COLO829 (cell line): ENCODE measurements at places on chromosomes 5 and 9.
A peak's percentile ranks its signal among the peaks of the same experiment; 100 is the strongest.

- no peak for DNase-seq
Measured at GRCh38 chr5:9558319-9558965, 12.6 kb upstream of the SEMA5A start.

- no peak for DNase-seq
Measured at GRCh38 chr9:90408659-90409058, 234.0 kb downstream of the DIRAS2 start.

DNA sequence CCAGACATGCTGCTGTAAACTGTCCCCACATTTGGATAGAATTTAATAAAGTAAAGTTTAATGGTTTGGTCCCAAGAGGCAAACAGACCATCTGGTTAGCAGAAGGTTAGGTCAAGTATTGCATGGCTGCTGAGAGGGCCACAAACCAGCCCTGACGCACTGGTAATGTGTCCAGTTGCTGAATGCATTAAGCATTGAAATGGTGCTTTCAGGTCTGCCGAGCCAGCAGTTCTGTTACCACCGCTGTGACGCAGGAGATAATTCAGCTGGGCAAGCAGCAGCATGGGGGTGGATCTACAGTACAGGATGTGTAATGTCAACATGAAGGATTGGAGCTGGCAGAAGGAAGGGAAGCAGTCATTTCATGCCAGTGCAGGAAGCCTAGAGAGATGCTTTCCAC is 16.0 kb downstream of the ZNF462 start:
- DNase-seq, result no peak

DNA sequence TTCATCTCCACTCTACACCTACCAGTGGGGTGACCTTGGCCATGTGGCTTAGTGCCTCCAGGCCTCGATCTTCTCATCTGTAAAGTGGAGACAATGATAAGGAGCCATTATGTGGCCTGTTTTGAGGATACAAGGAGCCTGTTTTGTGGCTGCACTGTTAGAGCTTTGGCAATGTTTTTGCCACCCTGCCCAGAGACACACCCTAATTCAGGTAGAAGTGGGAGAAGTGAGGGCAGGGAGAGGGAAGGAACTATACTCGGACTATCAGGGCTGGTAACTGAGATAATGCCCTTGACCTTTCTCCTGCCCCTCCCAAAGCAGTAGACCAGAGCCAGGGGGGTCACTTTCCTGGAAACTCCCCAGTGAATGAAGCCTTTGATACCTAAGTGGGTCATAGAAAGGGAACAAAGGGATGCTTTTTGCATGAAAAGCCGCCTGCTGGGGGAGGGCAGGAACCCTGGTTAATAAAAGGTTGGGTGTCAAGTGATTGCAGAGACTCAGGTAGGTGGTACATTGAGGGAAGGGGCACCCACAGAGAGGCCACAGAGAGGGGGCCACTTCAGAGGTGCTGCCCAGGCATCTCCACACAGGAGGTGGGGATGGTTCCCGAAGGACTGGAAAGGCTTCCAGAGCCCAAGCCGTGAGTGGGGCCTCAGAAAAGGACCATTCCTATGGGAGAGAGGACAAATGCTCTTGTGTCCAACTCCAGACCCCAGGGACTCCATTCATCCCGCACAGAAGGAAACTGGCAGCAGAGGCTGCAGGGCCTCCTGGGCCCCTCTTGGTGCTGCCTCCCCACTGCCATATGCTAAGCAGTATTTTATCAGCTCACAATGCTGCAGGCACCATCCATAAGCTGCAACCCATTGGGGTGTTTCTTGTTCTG is 42.3 kb upstream of the VDAC1 start:
- DNase-seq, result peak; percentile 85

- no peak for DNase-seq
Measured at GRCh38 chr9:110996436-110997220, 41.6 kb downstream of the LPAR1 start.

DNA sequence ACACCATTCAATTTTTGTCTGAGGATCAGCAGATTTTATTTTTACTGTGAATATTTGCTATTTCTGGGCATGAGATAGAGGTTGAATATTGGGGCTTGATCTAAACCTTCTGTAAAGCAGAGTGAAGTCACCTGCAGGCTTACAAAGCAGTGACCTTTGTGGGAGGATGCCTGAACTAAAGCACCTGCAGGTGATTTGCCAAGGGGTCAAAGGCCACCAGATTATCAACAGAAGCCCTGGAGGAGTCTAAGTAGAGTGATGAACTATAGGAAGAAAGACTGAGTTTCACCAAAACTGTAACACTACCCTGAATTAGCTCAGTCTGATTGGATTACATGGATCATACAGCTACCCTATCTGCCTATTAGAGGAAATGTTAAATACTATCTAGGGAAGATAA is 144.3 kb upstream of the PRLR start:
- no peak for DNase-seq

DNA sequence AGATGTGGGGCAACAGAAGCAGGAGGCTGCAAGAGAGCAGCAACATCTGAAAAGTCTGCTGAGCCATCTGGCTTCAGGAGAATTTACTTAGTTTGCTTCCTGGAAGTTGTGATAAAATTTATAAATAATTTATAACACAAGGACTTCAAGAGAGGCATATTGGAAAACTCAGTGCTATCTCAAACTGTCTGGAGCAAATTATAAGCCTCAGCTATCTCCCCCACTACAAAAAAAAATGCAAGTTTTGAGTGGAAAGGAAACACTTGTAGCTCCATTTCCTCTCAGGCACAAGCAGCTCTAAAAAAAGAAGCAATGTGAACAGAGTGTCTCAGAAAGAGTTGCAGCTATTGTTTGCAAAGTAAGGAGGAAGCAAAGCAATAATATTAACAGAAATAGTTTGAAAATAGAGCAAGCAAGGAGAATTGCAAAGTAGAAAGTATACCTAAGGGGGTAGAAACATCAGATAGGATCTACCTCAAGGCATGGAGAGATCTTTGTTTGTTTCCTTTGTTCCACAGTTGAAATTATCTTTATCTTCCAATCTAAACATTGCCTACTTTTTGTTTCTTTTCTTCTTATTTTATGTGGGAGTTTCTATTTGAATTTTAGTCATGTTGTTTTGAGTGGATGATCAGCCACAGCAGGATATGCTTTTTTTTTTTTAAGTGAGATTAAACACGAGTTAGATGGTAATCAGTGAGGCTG is 55.9 kb upstream of the IL6ST start:
- no peak for DNase-seq

- DNase-seq, result no peak
Measured at GRCh38 chr5:353612-354580, 32.4 kb downstream of the AHRR start.

- DNase-seq, result peak; percentile 25
Measured at GRCh38 chr5:57695179-57695578, 212.6 kb upstream of the ACTBL2 start.

DNA sequence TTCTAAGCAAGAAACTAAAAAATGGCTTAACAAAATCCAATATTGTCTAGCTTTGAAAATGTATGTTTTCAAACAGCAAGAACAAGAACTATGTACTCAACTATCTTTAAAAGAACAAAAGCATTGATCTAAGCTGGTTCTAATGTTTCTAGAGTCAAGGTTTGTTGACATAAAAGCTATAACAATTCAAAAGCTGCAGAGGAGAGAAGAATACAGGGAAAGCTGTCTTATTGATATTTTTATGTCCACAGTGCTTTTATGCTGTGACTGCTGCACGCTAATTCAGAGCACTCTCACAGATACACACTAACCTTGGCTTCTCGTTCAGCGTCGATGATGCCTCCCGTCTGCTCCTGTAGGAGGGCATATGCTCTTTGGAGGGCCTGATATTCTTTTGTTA is 129.5 kb upstream of the DPYSL3 start:
- DNase-seq, result no peak

GRCh38 chr5:169404223-169404622 is 103.3 kb upstream of the SLIT3 start:
- no peak for DNase-seq

DNA sequence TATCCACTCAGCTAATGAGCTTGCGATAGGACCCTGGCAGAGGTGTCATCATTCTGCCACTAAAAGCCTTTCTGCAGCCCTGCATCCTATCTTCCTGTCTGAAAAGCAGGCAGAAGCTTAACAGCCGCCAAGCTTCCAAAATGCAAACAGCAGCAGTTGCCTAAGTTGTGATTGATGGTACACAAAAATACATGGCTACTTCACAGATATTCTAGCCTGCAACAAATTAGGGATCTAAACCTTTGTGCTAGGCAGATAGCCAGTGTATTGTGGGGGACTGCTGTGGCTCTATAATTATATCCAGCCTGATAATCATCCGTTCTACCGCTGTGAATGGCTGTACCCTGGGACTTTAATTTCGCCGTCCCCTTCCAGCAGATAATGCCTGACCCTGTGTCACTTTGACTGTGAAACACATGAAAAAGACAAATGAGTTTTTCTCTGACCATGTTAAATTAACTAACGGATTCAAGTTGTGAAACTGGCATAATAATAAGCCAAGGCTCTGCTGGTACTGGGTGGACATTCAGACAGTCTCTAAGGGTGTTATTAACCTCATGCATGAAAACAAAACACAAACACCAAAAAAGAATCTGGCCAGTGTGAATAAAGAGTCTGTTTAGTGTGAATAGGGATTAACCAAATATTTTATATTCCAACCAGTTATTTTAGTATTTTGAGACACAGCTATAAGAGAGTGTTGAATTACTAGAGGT is 45.9 kb downstream of the SEMA6A start:
- DNase-seq, result no peak

- DNase-seq, result no peak
Measured at GRCh38 chr9:4389003-4389402, 89.1 kb upstream of the GLIS3 start.

GRCh38 chr5:72234265-72234700 is 85.8 kb downstream of the MRPS27 start:
- DNase-seq, result no peak

DNA sequence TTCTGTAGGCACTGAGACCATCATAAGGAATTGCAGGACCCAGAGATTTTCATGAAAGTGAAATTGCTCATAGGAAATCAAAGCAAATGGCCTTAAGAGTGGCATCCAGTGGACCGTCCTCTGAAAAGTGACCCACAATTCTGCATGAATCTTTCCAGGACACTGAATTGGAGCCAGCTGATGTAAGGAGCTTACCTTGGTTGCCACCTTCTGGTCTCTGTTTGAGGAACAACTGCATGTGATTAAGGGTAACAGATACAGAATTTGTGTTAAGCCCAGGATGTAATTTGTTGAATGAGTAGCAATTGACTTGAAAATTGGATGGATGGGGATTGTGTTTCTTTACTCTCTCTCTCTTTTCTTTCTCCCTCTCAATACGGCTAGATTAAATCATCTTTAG is 49.9 kb upstream of the GAS1 start:
- no peak for DNase-seq

- peak; percentile 94 for DNase-seq
Measured at GRCh38 chr9:136543830-136544547, 1.9 kb downstream of the NOTCH1 start.

- no peak for DNase-seq
Measured at GRCh38 chr5:962801-963200, 45.8 kb upstream of the NKD2 start.

- no peak for DNase-seq
Measured at GRCh38 chr5:178465228-178465860, 124.8 kb downstream of the COL23A1 start.

DNA sequence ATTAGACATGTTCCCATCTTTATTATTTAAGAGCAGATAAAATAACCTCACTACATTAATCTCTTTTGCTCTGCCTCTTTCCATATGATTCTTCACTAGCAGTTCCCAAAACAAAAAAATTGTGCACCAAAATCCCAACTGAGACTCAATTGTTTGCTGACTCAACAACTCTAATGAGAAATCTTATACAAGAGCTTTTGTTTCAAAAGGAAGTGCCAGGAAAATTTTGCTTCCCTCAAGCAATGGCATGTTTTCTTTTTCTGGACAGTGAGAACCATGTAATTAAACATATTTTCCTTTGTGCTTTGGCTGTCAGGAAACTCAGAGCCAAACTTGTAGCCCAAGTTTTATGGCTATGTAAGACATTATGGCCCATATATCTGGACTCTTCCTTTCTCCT is 62.0 kb downstream of the TMC1 start:
- peak; percentile 46 for DNase-seq

DNA sequence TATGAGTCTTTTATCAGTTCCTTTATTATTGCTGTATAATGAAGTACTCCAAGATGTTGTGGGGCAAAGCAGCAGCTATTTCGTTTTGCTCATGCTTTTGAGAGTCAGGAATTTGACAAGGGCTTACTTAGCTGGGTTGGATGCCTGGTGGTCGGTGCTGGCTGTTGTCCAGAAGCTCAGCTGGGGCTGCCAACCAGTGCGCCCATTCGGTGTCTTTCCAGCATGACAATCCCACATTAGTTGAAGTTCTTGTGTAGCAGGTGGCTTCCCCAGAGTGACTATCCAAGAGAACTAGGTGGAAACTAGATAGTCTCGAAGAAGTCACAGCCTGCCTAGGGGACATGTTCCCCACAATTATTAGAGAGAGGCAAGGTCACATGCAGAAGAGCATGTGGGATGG is 3.4 kb upstream of the FLT4 start:
- no peak for DNase-seq

DNA sequence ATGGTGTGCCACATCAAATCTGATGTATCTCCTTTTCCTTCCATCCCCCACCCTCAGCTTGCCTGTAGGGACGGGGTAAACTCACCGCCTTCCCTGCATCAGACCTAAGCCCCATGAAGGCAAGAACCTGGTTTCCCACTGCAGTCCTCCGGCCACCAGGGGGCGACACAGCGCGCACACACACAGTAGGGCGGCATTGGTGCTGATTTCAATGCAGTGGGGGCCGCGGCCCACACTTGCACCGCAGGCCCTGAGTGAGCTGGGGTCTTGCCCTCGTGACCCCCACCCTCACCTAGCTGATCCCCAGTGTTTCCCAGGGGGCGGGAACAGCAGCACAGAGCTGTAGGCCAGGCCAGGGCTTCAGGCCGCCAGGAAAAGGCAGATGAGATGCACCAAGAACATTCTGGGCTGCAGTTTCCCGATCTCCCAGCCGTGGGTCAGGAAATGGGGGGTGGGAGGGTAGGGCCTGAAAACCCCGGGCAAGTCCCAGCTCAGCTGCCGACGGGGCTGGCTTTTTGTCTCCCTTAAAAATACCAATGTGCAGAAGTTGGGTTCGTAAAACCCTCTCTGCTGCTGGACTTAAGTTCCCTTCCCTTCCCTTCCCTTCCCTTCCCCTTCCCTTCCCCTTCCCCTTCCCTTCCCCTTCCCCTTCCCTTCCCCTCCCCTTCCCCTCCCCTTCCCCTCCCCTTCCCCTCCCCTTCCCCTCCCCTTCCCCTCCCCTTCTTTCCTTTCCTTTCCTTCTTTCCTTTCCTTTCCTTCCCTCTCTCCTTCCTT is 19.5 kb downstream of the FAM163B start:
- DNase-seq, result no peak
